ENCODE measurements at places on chromosomes 6 and 20.

- no peak for DNase-seq
These were observed 723 bp downstream of the COL11A2 start for GRCh38 chr6:33191383-33192104.

GRCh38 chr6:151497905-151498304 lies 4.1 kb downstream of the CCDC170 start:
- no peak for DNase-seq

DNA sequence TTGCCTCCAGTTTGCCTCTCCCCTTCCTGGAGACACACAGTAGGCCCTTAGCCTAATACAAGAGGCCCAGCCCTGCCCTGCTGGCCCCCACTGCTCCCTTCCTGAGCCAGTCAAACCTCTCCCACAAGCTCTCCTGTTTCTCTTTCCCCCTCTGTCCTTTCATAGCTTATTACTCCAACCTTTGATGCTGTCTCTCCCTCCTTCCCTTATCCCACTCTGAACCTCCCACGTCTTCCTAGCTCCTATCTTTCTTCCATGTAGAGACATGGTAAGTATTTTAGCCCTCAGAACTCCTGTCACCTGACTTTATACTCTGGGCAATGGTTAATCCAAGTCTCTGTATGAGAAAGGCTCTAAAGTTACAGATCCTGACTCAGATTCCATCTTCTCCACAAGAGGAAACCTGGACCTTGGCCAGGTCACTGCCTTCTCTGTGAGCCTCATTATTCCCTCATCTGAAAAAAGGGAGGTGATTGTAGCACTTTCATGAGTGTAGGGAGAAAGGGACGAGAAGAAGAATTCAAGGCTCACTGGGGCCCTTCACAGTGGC lies 6.7 kb downstream of the TGIF2 start:
- DNase-seq, result no peak

DNA sequence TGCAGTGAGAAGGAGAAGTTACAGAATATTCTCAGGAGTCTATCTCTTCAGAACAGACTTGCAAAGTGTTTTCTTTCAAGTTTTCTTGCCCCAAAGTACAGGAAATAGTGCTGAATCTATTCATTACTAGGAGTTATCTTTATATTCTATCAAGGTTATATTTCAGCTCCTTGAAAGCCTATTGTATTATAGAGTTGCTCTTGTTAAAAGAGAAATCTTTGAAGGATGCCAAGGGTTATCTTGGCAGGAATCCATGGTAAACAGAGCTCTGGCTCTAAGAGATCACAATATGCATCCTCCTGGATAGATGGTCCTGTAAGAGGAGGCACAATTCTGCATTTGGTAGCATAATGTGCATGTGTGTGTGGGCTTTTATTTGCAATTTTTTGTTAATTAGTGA lies 21.2 kb upstream of the SNRPB2 start:
- DNase-seq, result no peak

- DNase-seq, result no peak
These were observed 44.5 kb downstream of the RPRD1B start for GRCh38 chr20:38078084-38078483.
